Trophoblast cell (in vitro differentiated cells and primary cell): ENCODE measurements at places on chromosomes 16 and 17.
A peak's percentile ranks its signal among the peaks of the same experiment; 100 is the strongest.

DNA sequence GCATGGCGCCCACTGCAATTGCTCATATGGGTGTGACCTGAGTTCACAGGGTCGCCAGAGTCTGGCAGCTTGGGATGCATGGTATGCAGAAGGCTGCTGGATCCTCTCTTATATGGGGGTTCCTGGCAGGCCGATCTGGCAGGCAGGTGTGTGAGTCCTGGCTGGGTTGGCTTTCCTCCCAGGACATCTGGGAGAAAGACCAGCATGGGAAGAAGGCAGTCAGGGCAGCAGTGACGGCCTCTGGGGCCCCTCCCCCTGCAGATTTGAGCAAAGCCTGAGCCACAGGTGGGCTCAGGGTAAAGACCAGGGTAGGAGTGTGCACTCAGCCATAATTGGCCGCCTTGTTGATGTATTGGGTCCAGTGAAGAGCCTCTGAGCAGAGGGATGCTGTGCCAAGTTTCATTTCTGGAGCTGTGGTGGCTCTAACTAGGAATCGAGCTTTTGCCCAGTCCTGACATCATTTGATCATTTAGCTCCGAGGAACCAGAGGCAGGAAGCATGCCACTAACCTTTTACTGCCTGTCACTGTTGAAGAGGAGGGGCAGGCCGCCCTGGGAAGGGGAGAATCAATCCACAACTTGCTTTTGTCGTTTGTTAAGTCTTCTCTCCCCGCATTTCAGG is 174.3 kb downstream of the CCDC182 start:
- DNase-seq: no peak

DNA sequence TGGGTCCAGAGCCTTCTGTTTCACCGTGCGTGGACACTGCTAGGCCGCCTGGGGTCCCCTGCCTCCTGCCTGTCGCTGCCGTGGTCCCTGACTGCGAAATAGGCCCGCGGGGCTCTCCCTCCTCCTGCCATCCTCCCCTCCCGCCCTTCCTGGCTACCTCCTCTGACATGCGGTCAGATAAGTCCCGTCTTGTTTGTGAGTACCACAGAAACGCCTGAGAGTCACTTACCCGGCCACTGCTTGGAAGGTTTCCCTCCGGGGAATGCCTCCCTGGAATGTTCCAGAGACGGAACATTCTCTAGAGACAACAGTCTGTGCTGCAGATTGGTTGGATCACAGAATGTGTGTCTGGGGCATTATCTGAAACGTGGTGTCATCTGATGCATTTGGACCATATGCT is 22.7 kb downstream of the CIBAR2 start:
- peak; percentile 59 for DNase-seq

- DNase-seq: no peak
Measured at GRCh38 chr17:63696381-63696961, 3.5 kb downstream of the LIMD2 start.

- no peak for DNase-seq
Measured at GRCh38 chr16:89331371-89332109, 114.0 kb downstream of the ZNF778 start.

DNA sequence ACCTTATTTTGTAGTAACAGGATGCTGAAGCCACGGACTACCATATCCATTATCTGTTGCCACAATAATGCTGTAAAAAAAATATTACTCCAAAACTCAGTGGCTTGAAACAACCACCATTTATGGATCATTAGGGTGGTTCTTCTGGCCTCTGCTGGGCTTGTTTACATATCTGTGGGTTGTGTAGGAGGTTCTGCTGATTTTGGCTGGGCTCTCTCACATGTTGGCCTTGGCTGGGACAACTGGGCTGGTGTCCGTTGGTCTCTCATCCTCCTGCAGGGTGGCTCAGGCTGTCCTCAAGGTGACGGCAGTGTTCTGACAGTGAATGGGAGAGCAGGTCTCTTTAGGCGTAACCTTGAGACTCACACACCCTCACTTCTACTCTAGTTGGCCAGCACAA is 76.0 kb downstream of the GPR139 start:
- no peak for DNase-seq

DNA sequence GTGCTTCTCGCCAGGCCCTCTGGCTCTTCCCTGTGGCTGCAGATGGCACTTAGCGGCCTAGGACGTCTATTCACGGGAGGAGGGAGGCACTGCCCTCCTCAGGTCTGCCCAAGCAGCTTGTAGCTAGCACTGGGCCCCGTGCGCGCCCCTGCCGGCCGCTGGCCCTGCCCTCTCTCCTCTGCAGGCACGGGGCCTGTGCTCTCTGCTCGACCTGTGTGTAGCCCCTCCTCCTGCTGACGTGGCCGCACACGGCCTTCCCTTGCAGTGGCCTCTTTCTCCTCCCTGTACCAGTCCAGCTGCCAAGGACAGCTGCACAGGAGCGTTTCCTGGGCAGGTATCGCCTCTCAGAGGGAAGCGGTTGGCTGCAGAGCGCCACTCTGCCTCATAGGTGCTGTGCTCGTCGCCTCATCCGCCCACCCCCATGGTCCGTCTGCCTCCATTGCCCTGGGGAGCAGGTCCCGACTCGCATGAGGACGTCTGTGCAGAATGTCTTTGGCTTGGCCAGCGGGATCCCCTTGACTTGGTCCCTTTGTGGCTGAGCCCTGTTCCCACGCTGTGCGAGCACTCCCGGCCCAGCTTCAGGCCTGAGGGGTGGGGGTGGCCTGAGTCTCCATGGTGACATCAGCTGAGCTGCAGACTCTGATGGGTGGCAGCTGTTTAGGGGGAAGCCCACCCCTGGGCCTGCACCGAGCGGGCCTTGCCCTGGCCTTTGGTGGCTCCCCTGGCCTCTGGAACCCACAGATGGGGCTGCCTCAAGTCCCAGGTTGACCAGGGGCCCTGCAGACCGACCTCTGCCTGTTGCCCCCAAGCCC is 34.6 kb downstream of the TSC2 start:
- no peak for DNase-seq

- DNase-seq: no peak
Measured at GRCh38 chr17:72903522-72903921, 189.0 kb downstream of the SLC39A11 start.

GRCh38 chr16:64975821-64976220 is 146.0 kb downstream of the CDH11 start:
- no peak for DNase-seq
